ENCODE measurements at places on chromosomes 4 and X. TPM values are rescaled to one million over a fixed set of nuclear protein-coding genes. Genes with fewer than 3 reads are reported as not detected.

GRCh38 chr4:3321295-3321889, 28.6 kb downstream of the RGS12 start:
- H3K27me3 ChIP-seq, result no peaks in the 10 kb centered on the region
- H3K36me3 ChIP-seq, result no peaks in the 10 kb centered on the region

GRCh38 chr4:159105761-159106243, 2.9 kb downstream of the RAPGEF2 start:
- no peaks in the 10 kb centered on the region for H3K36me3 ChIP-seq
- DNase-seq, result no peak
- no peaks in the 10 kb centered on the region for H3K27me3 ChIP-seq
- peak overlapping the region; percentile 86 for H3K4me3 ChIP-seq

Gene FAM9B
- total RNA-seq, result not detected

DNA sequence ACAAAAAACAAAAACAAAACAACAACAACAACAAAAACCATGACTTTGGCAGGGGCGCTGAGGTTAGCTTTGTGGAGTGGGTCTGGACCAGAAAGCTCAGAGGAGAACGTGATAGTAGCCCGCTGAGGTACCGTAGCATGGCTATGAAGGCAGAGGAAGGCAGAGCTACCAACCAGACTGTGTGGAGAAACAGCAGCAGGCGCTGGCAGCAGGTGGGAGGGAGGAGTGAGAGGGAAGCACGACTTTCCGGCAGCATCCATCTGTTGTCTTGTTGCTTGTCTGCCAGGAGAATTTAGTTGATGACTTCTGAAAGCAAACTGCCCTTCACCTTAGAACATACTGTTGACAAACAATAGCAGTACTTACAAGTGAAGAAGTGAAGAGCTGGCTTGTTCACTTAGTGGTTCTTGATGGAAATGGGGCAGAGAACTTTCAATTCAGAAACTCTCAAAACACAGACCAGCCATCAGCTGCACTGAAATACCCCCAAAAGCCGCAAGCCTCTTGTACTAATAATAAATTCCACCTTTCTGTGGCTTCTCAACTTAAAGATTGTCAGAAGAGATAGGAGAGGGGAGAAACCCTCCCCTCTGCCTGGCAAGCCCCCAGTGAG, 447.2 kb downstream of the SLITRK2 start:
- no peak overlapping the region for H3K27ac ChIP-seq
- DNase-seq, result no peak
- H3K4me1 ChIP-seq, result no peaks in the 10 kb centered on the region
- H3K36me3 ChIP-seq, result no peaks in the 10 kb centered on the region
- no peak overlapping the region for H3K4me3 ChIP-seq
- no peaks in the 10 kb centered on the region for H3K27me3 ChIP-seq

Gene VCX3B
- not detected for total RNA-seq

- no peaks in the 10 kb centered on the region for H3K27me3 ChIP-seq
- H3K4me1 ChIP-seq, result no peaks in the 10 kb centered on the region
- no peaks in the 10 kb centered on the region for H3K36me3 ChIP-seq
- no peak overlapping the region for H3K27ac ChIP-seq
Observed at GRCh38 chr4:86098691-86099090, 261.2 kb downstream of the MAPK10 start.

Gene LANCL3
- total RNA-seq, result 0.87 TPM

All from hepatocyte (in vitro differentiated cells).